ENCODE measurements at places on chromosomes 3 and 15.

DNA sequence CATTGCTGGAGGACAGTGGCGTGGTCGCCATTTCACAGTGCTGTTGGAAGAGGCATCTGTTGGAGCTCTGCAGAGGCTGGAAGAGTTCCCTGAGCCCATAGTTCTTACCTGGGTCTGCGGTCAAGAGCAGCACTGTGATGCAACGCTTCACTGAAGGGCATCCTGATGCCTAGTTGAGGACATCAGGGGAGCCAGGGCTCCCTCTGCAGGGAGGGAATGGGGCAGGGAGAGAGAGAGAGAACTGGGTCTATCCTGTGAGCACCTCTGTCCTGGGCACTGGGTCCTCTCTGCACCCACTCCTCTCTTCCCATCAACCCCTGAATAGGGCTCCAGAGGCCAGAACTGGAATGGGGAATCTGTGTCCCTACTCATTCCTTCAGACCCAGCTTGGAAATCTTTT is 23.9 kb upstream of the MOBP start:
- DNase-seq, result no peak

GRCh38 chr3:195270079-195270816 is 711 bp downstream of the XXYLT1 start:
- DNase-seq, result peak; percentile 30

- DNase-seq, result no peak
Measured at GRCh38 chr15:65981837-65982626, 112.7 kb downstream of the RAB11A start.

DNA sequence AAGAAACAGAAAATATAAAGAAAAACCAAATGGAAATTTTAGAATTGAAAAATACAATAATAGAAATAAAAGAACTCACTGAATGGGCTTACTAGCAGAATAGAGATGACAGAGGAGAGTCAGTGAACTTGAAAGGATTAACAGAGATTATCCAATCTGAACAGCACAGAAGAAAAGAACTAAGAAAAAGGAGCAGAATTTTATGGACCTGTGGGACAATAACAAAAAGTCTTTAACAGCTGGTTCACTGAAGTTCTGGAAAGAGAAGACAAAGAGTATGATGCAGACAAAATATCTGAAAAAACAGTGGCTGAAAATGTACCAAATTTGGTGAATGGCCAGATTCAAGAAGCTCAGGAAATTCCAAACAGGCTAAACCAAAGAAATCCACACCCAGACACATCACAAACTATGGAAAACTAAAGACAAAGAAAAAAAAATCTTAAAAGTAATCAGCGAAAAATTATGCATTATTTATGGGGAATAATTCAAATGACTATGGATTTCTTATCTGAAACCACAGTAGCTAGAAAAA is 9.7 kb upstream of the GNB5 start:
- no peak for DNase-seq

- no peak for DNase-seq
Measured at GRCh38 chr3:140091143-140091542, 156.2 kb downstream of the CLSTN2 start.

DNA sequence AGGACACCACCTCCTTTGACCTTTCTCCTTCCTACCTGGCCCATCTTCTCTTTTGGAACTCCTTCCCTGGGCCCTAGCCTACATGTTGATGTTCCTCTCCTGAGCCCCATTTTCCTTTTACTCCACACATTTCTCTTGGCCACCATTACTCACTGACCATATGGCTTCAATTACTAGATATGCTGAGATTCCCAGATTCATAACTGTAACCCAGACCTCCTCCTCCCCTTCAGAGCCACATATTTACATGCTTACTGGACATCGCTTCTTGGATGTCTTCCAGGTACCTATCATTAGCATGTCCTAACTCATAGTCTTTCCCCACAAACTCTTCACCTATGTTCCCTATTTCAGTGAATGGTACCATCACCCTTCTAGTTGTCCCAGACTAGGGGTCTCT is 24.4 kb upstream of the TRIM59 start:
- DNase-seq, result peak; percentile 95

DNA sequence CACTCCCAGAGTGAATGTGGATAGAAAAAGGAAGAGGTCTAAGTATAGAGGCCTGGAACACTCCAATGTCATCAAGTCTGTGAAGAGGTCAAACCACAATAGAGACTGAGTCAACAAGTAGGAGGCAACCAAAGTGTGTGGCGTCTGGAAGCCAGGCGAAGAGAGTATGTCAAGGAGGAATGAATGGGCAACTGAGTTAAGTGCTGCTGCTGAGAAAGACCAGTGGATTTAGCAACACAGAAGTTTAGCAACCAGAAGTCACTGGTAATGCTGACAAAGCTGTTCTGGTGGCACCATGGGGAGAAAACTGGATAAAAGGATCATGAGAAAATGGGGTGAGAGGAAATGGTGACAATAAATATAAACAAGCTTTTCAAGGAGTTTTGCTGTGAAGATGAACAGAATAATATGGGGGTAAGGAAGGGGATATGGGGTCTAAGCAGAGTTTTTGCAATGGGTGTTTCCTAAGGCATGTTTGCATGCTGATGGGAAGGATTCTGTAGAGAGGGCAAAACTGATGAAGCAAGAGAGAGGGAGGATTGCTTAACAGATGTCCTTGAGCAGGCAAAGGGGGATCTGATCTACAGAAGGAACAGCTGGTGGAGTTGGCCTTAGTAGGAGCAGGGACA is 38.4 kb downstream of the PCOLCE2 start:
- DNase-seq, result peak; percentile 82

DNA sequence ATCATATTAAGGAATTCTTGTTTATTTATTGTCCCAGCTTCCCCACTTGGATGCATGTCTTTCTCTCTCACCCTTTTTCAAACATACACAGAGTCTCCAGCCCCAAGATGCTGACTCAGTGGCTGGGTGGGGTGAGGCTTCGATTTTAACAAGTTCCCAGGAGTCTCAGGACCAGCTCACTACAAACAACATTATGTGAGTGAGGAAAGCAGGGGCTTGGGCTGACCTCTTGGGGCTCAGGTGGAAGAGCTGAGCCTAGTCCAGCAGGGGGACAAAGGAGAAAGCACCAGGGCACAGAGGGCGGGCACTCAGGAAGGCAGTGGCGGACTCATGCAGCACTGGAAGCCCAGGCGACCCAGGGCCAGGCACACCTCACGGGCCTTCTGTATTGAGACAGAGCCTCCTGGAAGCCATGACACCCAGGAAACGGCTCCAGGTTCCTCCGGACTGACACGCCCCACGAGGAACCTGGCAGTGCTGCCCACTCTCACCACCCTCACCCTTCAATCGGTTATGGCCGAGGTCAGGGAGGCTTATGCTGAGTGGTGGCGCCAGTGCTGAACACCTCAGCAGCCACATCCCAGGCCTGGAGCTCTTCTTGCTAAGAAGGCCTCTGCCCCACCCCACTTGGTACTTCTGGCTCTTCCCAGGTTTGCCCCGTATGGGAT is 97.4 kb downstream of the LRIG1 start:
- no peak for DNase-seq

DNA sequence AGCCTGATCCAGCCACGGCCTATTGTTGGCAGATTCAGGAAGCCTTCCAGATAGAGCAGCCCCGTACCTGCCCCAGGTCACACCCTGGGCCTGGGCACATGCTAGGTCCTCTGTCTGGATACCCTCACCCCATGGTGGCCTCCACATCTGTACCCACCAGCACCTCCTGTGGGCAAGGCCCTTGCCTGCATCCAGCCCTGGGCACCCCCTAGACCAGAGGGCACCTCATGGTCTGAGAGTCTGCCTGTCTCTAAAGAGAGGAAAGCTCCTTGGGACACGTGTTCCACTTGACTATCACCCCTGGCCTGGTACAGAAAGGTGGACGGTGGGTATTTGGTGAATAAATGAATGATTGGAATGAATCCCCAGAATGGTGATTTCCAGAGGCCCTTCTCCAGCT is 8.9 kb upstream of the COMMD4 start:
- no peak for DNase-seq

GRCh38 chr15:32936283-32936918 is 218.6 kb downstream of the GREM1 start:
- peak; percentile 50 for DNase-seq

- no peak for DNase-seq
Measured at GRCh38 chr3:49013738-49014660, 4.4 kb downstream of the DALRD3 start.

DNA sequence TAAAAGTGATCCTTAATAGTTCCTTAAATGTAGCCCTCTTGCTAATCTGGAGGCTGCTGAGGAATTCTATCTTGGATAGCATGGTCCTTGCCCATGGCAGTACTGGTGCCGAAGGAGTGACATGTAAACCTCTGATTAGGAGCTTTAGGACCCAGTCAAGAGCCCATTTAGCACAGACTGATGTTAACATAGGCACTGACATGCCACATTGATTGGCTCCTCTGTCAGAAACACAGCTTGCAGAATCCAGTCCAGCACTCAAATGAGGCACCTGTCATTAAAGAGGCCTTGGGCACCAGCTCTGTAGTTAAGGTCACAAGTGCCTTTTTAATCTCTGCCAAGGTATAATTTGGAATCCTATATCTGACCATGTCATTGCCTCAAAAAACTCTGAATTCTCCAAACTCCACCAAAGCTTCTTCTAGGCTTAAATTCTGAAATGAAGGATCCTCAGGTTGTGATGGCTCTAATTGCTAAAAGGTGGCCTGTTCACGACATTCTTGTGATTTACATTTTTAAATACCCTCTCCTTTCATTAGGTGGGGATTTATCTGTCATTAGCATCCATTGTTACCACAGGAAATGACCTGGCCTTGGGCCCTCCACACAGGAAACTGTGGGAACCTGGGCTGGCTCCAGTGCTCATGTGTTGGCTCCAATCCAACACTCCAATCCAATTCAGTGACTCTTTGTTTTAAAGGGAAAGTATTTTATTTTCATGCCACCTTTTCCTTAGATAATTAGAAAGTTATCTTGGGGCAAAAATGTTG is 57.3 kb upstream of the RNF7 start:
- DNase-seq, result peak; percentile 41

DNA sequence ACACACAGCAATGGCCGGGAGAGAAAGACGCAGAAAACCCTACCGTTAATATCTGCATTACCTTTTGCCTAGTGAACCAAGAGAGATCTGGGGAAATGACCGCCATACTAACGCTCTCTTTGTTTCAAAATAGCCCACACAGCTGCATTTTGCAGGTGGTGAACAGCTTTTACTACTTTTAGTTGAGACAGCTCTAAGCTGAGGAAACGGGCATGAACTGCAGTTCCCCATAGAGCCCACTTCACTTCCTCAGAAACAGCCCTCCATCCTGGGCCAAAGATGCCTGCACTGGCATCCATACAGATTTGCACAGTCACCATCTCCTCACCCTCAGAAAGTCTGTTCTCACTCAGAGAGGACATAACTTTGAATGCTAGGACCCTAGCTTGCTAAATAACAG is 45.0 kb downstream of the ZNF860 start:
- DNase-seq, result no peak

- DNase-seq, result peak; percentile 70
Measured at GRCh38 chr15:50884540-50884939, 23.9 kb upstream of the AP4E1 start.

GRCh38 chr3:129409541-129409940 is 18.9 kb downstream of the EFCAB12 start:
- no peak for DNase-seq

DNA sequence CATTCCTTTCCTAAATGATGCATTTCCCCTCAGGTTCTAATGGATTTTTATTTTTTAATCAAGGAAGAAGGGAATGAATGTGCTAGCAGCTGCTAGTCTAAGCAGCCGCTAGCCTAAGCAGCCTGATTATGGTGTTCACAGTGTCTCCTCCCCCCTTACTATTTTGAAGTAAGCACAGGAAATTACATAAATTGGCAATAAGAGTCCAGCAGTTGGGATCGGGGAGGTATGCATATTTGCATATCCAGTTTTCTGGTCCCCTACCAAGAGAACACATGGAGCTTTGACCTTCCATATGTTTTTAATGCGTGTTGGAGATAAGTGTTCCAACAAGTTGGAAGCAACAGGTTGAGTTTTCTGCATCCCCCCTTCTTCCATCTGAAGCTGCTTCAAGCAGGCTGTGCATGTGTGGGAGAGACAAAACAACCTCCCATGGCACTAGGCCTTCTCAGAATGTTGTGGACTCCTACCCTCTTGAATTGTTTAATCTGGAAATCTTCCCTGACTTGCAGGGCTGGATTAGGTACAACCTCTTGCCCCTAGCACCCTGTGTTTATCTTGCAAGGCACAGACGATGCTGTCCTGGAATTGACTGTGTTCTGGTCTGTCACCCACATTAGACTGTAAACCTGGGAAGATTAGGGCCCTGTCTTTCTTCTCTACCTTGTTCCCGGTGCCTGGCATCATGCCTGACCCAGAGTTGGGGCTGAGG is 124.8 kb upstream of the LRIG1 start:
- no peak for DNase-seq

- no peak for DNase-seq
Measured at GRCh38 chr3:43255662-43256061, 30.7 kb upstream of the SNRK start.

DNA sequence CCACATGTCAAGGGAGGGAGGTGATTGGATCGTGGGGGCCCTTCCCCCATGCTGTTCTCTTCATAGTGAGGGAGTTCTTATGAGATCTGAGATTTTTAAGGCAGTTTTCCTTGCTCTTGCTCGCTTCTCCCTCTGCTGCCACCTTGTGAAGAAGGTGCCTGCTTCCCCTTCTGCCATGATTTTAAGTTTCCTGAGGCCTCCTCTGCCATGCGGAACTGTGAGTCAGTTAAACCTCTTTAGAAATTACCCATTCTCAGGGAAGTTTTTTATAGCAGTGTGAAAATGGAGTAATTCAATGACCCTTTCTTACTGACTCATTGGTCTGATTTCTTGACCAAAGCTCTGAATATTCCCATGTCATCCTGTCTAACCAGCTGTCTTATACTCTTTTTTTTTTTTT is 484.4 kb upstream of the TPRG1 start:
- peak; percentile 89 for DNase-seq

DNA sequence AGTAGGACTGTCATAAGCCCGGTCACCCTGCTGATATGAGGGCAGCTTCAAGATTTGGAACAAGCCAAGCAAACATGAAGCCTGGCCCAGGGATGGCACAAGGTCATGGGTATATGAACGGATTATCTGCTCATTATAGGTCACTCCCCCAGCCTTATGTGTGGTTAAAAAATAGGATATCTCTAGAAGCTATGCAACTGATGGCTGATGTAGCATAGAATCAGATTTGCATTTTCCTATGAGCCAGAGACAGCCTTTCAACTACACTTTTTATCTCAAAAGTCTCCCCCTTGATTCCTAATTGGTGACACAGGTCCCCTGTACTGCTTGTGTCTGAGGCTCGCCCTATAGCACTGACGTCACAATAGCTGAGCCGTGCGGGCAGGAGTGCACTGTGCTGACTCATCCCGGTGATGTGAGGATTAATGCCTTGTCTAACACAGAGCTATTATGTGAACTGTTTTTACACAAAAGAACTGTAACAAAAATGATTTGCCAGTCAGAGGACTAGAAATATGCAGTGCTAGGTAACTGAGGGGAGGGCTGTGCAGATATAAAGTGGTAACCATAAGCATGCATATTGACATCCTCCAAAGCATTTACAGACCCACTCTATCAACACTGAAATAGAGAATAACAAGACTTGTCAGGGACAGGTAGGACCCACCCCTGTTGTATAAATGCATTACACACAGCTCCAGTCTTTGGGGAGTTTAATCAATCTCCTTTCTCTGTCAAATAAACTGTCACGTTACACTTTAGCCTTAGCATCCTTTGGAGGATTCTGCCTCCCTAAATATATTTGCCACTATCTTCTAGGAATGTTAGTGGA is 204.9 kb downstream of the TIGIT start:
- DNase-seq, result peak; percentile 80

- DNase-seq, result no peak
Measured at GRCh38 chr3:184282941-184283340, 7.1 kb downstream of the ECE2 start.

Data from HFFc6 (cell line).